Vagina (tissue), 2 donors: ENCODE measurements at places on chromosomes 1 and 21.

GRCh38 chr1:167756730-167757405 is 35.1 kb downstream of the MPZL1 start:
- no peak for DNase-seq

DNA sequence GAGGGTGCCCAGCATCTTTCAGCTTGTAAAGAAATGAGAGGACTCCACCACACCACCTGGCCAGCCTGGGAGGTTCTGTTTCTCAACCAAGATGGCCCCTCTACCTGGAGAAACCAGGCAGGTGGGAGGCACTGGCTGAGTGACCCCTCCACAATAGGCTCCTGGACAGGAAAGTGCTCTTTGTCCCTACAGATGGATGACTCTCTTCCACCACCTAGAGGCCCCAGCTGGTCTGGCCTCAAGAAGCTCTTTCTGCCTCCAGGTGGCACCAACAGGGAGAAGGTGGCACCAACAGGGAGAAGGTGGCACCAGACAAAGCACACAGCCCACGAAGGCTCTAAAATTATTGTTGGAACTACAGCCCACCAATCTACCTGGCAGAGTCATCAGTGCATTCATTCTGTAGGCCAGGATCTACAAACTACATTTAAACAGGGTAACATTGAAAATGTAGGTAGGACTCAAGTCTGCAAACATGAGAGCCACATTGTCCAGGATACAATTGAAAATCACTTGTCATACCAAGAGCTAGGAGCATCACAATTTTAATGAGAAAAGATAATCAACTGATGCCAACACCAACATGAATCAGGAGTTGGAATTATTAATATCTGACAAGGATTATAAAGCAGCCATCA is 14.4 kb downstream of the TMPRSS3 start:
- no peak for DNase-seq

DNA sequence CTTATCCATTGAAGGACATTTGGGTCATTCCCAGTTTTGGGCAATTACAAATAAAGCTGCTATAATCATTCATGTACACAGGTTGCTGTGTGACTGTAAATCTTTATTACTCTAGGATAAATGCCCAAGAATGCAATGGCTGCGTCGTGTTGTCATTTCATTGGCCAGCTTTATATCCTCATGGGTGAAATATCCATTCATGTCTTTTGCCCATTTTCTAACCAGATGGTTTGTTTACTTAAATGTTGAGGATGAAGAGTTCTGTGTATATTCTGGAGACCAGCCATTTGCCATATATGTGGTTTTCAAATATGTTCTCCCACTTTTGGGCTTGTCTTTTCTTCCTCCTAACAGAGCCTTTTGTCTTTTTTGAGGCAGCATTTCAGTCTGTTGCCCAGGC is 25.3 kb downstream of the TRIM11 start:
- DNase-seq, result no peak

GRCh38 chr1:54768093-54768492 is 3.8 kb upstream of the PARS2 start:
- DNase-seq, result no peak

DNA sequence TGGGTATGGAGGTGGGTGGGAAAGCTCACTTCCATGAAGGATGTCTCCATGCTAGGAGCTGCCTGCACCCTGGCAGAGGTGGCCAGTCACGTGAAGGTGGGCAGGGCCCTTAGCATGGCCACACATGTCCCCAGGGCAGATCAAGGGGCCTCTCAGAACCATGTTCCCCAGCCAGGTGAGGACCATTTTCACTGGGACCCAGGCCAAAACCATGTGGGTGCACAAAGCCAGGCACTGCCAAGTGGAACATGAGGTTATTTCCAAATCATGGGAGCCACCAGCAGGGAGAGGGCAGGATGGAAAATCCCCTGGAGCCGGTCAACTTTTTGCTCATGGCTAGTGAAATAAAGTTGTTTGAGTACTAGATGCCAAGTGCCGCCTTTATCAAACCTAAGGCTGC is 9.7 kb downstream of the ZNF692 start:
- DNase-seq, result no peak

DNA sequence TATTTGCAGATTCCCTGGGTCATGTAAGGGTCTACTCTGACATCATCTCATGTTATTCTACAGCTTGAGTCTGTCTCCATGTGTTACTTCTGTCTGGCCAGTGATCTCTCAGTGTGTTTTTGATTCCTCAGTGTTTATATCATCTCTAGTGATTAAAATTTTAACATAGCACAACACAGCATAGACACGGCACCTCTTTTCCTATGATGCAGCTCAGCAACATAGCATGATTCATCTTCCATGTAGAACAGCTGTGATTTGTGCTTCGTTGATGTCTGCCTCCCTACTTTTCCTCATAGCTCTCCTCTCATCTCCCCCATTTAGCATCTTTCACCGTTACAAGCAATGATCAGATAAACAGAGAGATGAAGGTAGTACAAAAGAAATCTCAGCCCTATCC is 163.9 kb upstream of the DPT start:
- no peak for DNase-seq
